ENCODE measurements at places on chromosomes 12 and 14.
A peak's percentile ranks its signal among the peaks of the same experiment; 100 is the strongest.

GRCh38 chr12:2722806-2723205 lies 72.0 kb upstream of the FKBP4 start:
- DNase-seq, result no peak

DNA sequence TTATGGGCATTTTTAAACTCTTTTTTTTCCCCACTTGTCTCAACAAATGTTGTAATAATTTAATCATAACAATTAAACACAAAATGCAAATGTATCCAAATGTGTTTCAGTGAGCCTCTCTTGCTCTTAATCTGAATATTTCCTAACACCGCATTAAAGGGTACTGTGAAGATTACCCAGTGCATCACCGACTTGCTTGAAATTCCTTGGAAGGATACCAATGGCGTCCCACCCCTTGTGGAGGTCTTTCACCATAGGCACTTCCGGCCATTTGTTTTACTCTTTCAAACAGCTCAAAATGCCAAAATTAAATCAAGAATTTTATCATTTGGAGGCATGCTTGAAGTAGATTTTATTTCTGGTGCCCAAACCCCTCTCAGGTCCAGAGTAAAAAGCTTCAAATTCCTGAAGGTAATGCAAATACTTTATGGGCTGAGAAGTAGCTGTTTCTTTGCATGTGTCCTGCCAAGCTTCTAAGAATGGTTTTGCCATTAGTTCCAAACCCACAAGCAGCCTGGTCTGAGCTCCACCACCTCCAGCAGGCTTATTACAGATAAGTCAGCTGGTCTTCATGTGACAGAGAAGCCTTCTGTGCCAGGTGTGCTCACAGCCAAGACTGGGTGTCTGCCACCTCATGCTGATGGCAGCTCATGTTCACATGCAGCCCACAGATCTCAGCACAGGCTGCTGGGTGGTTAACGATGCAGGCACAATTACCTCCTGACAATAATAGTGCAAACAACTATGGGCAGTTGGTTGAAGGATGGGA lies 16.4 kb upstream of the NUDT4 start:
- DNase-seq, result no peak

GRCh38 chr12:70660620-70661219 lies 23.5 kb upstream of the PTPRB start:
- DNase-seq, result no peak

DNA sequence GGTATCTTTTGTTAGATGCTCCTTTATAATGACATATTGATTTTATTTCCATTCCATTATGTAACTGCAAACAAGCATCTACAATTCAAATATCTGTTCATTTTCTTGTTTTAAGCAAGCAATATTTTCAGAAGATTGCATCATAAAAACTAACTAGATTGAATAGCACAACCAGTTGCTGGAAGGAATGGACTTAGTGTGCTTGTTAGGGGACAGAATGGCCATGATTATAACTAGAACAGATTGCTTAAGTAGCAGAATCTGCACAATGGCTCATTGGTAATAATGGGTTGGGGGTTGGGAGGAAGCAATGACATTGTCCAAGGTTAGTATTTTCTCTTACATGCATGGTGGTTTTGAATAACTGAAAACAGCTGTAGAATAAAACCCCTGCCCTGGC lies 939.5 kb downstream of the SLC16A7 start:
- no peak for DNase-seq

GRCh38 chr14:75525969-75526368 lies 3.7 kb downstream of the BATF start:
- no peak for DNase-seq

- no peak for DNase-seq
These were observed 98.2 kb upstream of the C14orf180 start for GRCh38 chr14:104481323-104481722.

DNA sequence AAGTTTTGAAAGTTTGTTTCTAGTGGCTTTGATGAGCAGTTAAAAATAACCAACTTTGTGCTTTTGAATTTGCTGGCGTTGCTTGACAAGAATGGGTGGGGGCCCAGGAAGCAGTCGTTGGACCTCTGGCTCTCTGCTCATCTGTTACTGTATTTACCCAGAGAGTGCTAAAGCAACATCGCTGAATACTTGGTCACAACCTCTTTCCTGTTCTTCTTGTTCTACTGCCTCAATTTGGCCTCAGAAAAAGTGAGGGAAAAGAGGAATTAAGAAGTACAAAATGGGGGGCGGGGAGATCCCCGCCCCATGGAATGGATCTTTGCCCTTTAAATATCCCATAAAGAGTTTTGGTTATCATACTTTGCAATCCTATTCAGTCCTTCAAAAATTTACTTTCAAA lies 221.5 kb upstream of the G2E3 start:
- DNase-seq, result no peak

GRCh38 chr12:76915361-76916169 lies 36.7 kb upstream of the CSRP2 start:
- DNase-seq, result no peak

DNA sequence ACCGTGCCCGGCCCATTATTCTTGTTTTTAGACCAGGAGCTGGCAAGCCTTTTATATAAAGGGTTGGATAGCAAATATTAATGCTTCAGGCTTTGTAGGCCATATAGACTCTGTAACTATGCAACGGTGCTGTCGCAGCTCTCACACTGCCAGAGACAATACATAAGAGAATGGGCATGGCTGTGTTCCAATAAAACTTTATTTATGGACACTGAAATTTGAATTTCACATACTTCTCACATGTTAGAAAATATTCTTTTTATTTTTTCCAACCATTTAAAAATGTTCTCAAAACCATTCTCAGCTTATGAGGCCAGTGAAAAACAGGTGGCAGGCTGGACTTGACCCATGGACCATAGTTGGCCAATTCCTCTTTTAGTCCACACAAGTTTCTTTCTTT lies 13.0 kb upstream of the CDK2AP1 start:
- DNase-seq, result no peak

DNA sequence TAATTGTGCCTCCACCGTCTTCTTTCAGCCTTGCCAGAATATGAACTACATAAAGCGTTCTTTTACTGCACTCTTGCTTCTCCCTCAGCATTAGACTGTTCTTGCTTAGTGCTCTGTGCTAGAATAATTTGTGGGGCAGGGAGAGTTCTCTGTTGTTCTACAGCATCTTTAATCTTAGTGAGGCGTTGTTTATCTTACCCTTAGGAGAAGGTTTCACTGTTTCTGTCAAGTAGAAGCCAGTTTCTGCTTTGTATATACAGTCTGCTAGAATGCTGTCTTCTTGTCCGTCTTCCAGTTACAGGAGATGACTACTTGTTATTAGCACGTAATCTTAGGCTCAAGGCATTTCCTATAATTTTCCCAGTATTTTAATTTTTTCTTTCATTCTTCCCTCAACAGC lies 458.0 kb downstream of the FLRT2 start:
- no peak for DNase-seq

GRCh38 chr12:642633-643474 lies 20.4 kb downstream of the NINJ2 start:
- peak; percentile 86 for DNase-seq

DNA sequence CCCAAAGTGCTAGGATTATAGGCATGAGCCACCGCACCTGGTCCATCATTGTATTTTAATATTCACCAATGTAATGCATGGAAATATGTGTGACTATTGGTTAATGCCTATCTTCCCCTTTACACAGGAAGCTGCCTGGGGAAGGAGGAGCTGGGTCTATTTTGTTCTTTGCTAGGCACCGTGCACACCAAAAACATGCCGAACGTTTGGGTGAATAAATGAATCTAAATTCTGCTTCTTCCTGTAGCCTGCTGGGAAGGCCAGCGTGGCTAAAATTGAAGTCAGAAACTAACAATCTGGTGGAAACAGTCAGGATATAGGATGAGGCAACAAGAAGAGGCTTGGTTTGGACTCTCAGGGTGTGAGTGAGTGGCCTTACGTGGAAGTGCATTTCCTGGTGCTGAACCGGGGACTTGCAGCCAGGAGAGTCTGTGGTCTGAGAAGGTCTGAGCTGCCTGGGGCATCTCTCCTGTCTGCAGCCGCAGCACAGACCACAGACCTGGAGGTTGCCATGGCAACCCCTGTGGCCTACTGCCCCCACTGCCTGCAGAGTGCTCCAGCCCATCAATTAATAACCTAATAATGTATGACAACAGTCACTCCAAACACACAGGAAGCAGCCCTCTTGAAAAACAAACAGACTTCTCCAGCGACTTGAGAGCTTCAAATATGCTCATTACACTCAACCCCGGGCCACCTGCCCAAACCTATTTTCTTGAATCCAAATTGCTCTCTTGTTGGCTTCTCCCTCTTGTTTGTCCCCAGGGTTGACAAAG lies 5.5 kb upstream of the GPR68 start:
- DNase-seq, result peak; percentile 67

GRCh38 chr14:74571901-74572725 lies 39.9 kb downstream of the LTBP2 start:
- peak; percentile 46 for DNase-seq

DNA sequence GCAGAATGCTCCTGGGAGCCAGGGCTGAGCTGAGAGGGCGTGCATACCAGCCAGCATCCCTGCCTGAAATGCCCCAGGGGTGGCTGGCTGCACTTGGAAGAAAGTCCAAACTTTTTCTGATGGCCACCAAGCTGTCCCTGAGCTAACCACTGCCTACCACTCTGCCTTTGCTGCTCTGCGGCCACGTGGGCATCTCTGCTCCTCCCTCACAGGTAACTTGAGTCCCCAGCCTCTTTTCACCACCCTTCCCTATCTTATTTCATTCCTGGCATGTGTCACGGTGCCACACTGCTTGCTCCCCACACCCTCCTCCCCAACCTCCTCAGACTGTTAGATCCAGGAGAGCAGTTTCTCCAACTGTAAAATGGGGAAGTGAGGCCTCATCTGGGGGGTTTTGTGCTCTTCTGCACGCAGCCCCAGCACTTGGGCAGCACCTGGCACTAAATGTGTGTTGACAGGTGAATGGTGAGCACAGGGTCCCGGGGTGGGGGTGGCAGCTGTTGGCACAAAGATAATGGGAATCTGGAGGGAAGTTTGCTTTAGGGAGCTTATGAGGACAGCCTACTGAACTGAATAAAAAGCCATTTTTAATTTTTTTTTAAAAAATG lies 113.0 kb downstream of the GLT1D1 start:
- DNase-seq, result no peak

- peak; percentile 16 for DNase-seq
These were observed 76.0 kb upstream of the FZD10 start for GRCh38 chr12:130086248-130086647.

GRCh38 chr12:68896881-68897540 lies 36.0 kb downstream of the CPM start:
- DNase-seq, result no peak

- DNase-seq, result no peak
These were observed 1.1 kb downstream of the KITLG start for GRCh38 chr12:88579161-88579517.

- DNase-seq, result no peak
These were observed 11.5 kb downstream of the CCDC175 start for GRCh38 chr14:59565087-59565486.

- peak; percentile 80 for DNase-seq
These were observed 656 bp downstream of the RAB21 start for GRCh38 chr12:71755146-71755892.

GRCh38 chr14:53651096-53651740 lies 305.4 kb downstream of the BMP4 start:
- no peak for DNase-seq

DNA sequence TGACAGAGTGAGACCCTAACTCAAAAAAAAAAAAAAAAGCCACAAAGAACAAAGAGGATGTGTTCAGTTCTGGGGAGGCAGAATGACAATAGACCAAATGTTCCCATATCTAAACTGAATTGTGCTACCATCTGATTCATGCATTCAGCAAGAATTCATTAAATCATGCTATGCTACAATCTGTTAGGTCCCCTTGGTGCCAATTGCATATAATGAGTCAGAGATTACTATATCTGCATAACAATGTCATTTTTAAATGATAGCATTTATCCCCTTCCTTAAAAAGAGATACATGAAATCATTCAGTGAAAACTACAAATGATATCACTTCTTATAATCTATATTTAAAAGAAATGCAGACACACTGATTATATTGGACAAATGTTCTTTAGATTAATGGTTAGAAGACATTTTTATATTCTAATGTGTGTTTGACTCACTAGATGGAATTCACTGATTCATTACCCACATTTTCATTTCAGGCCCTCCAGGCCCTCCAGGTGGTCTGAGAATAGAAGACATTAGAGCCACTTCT lies 207.6 kb upstream of the PDZRN4 start:
- no peak for DNase-seq

- no peak for DNase-seq
These were observed 6.3 kb upstream of the CDKL1 start for GRCh38 chr14:50402965-50403364.

DNA sequence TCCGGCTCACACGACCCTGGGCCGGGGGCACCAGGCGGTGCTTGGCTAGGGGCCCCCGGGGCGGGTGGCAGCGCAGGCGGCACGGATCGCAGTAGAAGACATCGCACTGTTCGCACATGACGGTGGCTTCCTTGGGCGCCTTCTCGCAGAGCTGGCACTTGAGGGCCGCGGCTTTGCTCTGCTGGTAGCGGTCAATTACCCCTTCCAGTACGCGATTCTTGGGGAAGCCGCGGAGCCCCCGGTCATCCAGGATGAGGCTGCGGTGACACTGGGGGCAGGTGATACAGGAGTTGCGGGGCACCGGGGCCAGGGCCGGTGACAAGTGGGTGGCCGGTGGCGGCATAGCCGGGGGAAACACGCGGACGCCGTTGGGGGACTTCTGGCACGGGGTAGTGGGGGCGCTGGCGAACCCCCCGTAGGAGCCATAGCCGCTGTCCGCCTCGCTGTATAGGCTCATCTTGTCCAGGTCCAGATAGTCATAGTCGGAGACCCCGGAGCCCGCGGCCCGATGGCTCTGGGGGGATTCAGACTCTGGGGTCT lies 553 bp downstream of the TRIM9 start:
- DNase-seq, result peak; percentile 32

- no peak for DNase-seq
These were observed 46.0 kb upstream of the STK38L start for GRCh38 chr12:27198036-27198435.

DNA sequence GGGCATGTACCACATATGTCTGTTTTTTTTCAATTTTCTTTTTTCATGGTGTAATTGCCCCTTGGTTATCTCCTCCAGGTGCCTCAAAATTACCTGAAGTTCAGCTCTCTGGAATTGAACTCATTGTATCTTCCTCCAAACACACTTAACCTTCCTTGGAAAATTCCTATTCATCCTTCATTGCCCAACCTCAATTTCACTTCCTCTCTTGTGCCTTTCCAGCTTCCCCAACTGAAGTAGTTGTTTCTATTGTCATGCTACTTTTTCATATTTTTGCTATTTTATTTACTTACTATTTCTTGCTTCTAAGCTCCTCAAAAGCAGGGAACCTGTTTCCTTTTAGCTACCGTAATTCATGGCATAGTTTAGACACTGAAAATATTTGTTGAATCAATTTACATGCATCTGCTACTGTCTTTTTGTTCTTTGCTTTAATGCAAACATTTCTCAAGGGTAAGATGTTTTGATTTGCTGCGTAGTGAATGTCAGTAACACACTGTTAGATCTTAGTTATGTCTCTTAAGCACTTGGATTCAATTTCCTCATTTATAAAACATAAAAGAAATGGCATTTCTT lies 37.0 kb upstream of the STXBP6 start:
- no peak for DNase-seq

Data from activated CD4-positive, alpha-beta memory T cell treated with anti-CD3 and anti-CD28 coated beads for 36 hours (primary cell).